ENCODE measurements at places on chromosomes 11 and 22.

GRCh38 chr11:18495271-18495670, 31.5 kb downstream of the TSG101 start:
- no peak for DNase-seq

DNA sequence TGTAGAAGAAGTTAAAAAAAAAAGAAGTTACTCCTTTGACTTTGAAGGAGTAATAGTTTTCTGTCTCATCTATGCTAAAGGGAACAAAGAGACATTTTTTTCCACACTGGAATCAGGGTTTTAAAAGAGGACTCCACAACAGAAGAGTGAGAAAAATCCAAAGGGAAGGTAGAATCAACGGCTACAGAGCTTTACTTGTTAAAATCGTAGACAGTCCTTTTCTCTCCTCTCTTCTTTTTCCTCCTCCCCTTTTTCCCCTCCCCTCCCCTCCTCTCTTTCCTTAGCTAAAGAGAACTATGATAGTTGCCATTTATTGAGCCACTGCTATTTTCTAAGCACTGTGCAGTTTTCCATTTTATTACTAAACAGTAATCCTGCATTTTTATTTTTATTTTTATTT, 29.2 kb downstream of the DDIAS start:
- no peak for DNase-seq

DNA sequence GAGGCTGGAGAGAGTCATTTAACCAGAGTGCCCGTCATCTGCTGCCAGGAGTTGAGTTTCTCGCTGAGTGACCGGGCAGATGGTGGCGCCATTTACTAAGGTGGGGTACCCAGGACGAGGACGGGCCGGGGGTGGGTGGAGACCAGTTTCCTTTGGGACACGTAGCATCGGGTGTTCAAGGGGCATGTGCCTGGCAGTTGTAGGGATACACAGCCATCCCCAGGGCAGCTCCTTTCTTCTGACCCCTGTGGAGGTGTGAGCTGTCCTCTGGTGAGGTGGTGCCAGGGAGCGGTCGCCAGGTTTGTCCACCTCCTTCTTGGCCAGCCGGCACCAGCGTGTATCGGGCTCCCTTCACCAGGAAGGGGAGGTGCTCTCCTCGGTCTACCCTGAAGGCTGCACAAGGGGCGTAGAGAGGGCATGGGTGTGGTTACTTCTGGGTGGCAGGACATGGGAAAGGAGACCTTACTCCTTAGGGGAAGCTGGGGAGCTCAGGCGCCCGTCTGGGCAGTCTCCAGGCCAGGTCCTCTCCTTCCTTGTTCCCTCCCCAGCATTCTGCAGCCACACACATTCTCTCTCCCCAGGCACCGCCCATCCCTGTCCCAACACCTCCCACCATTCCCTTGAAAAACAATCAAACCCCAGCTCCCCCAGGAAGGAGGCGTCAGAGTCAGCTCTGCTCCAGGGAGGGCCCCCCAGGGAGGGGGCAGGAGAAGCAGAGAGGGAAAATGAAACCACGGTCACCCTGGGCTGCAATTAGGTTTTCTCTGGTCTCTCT, 10.3 kb upstream of the MB start:
- DNase-seq = peak; percentile 78

DNA sequence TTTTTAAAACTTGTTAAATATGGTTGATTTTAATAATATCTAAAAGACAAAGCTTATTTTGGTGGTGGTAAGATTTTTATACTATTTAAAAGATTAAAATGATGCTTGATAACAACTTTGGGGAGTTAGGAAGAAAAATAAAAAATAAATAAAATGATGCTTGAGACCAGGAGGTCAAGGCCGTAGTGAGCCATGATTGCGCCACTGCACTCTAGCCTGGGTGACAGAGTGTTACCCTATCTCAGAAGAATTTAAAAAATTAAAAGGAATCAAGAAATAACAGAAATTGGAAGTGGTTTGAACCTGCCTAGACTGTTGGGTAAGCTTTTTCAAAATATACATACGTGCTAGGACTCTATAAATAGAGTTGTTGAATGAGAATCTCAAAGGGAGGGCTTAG, 12.1 kb upstream of the DNAJB7 start:
- no peak for DNase-seq

DNA sequence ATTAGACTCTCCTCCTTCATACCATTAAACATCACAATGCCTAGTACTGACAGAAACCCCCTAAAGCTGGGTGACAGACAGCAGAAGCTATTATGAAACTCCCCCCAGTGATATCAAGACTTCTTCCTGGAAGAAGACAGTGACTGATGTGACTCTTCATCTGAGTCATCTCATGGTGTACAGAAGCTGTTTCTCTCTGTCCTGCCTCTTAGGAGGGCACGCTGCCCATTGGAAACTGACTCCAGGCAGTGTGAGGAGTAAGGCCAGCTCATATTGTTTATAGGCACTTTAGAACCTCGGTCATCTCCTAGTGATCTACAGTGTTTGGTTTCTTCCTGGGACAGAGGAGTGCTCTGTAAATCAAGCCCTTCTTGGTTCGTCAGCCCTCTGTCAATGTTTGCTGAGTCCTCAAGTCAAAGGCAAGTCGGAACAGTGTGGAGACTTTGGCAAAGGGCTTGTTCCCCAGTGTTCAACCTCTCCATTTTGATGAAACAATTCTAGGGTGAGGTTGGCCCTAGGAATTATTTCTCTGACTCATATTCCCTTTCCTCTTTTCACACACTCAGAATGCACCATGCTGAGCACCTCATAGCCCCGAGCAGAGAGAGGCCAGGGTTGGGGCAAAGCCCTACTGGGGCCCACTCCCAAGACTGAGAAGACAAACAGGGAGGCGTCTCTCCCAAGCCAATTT, 172.5 kb upstream of the TMEM45B start:
- peak; percentile 83 for DNase-seq

GRCh38 chr11:95095858-95096587, 6.4 kb downstream of the ENDOD1 start:
- no peak for DNase-seq

DNA sequence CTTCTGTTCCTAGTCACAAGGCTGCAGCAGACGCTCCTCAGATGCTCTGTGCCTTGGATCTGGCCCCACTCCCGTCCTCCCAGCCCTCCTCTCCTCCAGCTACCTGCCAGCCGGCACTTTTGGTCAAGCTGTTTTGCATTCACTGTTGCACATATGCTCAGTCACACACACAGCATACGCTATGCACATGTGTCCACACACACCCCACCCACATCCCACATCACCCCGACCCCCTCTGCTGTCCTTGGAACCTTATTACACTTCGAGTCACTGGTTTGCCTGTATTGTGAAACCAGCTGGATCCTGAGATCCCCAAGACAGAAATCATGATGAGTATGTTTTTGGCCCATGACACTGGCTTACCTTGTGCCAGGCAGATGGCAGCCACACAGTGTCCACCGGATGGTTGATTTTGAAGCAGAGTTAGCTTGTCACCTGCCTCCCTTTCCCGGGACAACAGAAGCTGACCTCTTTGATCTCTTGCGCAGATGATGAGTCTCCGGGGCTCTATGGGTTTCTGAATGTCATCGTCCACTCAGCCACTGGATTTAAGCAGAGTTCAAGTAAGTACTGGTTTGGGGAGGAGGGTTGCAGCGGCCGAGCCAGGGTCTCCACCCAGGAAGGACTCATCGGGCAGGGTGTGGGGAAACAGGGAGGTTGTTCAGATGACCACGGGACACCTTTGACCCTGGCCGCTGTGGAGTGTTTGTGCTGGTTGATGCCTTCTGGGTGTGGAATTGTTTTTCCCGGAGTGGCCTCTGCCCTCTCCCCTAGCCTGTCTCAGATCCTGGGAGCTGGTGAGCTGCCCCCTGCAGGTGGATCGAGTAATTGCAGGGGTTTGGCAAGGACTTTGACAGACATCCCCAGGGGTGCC, 109.8 kb downstream of the BCR start:
- no peak for DNase-seq

DNA sequence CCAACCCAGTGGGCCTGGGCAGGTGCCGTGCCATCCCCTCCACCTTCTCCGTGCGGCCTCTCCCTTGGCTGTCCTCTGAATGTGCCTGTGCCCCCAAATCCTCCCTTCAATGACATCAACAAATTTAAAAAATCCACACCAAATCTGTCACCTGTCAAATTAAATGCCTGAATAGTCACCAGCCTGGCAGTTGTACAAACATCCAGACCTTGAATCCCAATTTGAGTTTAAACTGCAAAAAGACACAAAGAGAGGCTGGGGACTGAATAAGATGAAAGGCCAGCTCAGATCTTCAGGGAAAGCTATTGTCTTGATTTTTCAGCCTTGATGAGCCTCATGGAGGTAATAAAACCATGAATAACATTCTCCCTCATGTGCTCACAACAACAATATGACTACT, 194.7 kb downstream of the KIRREL3 start:
- DNase-seq = no peak

DNA sequence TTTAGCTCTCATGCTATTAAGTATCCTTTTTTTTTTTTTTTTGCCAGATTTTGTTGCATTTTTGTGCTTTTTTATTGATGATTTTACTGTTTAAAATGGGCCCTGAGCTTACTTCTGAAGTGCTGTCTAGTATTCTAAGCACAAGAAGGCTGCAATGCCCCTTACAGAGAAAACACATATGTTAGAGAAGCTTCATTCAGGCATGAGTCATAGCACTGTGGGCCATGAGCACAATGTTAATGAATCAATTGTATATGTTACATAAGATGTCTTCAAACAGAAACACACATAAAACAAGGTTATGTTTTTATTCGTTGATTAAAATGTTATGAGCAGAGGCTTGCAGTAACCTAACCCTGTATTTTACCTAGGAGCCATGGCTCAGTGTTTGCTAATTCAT, 117.8 kb upstream of the C11orf87 start:
- no peak for DNase-seq

DNA sequence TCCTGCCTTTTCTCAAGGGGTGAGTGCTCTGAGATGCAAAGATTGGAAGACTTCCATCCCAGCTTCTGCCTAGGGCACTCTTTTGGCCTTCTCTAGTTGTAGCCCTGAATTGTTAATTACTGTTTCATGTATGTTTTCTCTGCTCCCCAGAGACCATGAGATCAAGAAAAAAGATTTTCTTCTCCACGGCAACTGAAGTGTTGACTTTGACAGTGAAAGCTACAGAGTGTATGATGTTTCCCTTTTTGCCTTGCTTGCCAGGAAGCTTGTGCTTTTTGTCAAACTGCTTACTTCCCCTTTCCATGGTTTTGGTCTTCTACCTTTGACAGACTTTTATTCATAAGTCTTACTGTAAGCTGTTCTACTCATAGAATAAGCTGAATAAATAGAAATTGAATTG, 23.3 kb upstream of the EIF3D start:
- no peak for DNase-seq

DNA sequence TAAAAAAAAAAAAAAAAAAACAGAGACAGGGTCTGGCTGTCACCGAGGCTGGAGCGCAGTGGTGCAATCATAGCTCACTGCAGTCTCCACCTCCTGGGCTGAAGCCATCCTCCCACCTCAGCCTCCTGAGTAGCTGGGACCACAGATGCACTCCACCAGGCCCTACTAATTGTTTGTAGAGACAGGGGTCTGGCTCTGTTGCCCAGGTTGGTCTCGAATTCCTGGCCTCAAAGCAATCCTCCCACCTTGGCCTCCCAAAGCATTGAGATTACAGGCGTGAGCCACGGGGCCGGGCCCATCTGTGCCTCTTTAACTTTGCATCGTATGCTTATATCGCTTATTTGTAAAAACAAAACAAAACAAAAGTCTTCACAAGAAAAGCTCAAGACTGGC, 3.1 kb downstream of the CPT1A start:
- no peak for DNase-seq

DNA sequence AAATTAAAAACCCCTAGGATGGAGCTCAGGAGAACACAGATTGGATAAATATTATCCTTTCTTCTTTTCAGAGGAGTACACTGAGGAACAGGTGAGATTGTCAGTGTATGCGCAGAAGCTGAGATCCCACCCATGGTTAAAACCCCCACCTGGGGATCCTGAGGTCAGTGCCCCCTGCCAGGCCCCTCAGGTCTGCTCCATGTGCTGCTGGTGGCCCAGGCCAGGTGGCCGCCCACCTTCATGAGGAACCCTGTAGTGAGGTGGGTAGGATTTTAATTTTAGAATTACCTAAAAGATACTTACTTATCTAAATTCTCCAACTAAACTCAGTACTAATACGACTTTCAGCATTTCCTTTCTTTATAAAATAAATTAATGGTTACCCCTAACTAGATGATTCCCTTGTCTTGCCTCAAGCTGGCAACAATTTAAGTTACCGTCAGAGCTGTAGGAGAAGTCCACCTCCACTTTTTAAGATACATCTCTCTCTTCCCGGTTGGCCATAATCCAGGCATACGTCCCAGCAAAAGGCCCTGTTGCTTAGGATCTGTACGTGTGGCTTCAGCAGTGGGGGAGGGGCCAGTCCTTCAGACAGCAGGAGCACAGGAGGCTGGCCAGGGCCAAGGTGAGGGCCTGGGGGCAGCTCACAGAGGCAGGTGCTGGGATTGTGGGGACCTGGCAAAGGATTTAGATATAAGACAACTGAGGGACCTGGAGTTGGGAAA, 61.5 kb upstream of the PITPNB start:
- DNase-seq = no peak

DNA sequence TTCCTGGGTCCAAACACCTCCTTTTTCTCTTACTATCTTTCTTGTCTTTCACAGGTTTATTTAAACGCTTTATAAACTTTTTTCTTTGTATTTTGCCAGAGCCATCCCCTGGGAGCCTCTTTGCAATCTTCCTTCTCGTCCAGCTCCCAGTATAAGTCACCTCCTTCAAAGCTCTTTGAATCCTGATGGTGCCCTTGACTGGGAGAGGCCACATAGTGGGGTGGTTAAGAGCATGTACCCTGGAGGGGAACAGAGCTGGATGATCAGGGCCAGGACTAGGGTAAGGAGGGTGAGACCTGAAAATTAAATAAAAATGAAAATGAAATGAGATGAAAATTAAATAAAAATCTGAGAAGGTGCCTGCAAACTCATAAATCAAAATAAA, 155.0 kb downstream of the FBXO7 start:
- no peak for DNase-seq

DNA sequence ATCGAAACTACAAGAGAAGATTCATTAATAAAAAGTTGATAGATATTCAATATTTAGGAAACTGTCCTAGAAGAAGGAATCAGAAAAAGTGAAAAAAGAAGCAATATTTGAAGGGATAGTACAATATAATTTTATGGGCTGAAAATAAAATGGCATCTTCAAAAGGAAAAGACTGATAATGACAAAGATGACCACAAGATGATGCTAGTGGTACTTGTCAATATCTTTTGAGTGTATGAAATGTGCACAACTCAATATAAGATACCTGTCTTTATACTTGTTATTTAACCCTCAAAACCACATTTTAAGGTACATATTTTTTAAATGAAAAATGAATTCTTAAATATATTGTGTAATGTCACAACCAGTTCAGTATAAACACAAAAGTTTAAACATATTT, 1059.6 kb upstream of the RAG2 start:
- no peak for DNase-seq

Measured in RWPE2 (cell line).